Neural crest cell (in vitro differentiated cells): ENCODE measurements at places on chromosomes 5 and 9.

DNA sequence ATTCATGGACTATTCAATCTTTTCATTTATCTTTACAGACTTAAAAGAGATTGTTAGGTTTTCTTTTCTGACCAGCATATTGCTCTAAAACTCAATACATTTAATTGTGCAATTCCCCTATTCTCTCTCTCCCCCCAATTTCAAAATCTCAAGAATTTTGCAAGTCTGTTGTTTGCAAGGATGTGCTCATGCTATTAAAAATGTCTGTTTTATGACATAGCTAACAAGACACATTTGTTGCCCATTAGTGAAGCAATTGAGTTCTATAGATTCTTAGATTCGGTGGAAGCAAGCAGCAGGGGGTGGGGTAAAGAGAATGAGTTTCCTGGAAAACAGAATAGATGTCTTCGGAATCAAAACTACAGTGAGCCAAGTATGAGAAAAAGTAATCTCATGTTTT, 8.5 kb upstream of the CSNK1A1 start:
- no peak for DNase-seq

- no peak for DNase-seq
Measured at GRCh38 chr5:150490754-150491153, 17.2 kb upstream of the NDST1 start.

DNA sequence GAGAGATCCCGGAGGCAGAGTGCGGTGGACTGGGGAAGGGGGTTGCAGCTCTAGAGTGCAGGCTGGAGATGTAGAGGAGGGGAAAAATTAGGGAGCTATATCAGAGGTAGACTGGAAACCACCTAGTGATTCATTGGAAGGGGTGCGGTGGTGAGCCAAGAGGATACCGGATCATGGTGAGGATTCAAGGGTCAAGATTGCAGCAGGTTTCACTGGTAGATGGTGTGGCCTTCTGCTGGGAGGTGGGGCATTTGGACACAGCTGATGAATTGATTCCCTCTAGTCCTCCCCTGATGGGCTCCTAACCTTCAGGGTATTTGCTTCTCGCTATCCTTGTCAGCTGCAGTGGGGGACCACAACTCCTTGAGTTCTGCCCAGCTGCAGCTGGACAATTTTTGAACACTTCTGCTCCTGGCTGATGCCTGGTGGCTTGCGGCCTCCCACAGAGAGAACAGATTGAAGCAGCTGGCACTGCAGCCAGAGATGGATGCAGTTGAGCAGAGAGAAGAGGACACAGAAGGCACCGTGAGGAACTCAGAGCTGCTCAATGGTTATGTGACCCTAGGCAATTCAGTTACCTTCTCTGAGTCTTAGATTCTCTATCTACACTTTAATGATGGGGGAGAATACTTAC, 134.4 kb upstream of the ABCA1 start:
- no peak for DNase-seq

GRCh38 chr5:57651127-57651526, 168.5 kb upstream of the ACTBL2 start:
- no peak for DNase-seq

- no peak for DNase-seq
Measured at GRCh38 chr9:33455945-33456344, 8.6 kb upstream of the AQP3 start.

DNA sequence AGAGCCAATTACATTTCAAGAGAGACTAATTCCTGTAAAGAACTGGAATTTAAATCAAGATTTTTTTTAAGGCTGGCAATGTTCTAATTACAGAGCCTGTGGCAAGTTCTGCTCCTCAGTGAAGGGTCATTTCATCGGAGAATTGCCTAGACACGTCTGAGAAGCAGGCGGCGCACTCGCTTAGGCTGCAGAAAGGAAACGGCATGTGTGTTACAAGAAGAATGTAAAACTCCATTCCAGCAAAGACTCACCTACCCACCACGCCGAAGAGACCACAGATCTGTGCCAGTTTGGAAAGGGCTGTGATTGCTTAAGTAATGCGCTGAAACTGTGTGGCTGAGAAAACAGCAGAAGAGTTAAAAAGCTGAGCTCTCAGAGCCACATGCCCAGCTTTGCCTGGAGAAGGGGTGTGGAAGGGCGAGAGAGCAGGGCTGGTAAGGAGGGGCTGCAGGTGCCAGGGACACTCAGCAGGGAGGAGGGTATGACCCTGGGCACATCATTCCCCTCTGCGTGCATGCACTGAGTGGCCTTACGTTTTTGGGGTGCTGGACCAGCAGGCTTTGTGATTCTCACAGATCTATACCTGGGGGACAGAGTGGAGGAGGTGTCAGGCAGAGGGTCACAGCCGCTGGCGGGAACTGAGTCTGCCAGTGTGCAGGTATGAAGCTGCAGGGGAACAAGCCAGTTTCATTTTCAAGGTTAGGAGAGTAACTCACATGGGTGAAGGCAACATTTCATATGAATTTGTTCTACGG, 17.8 kb upstream of the SLC25A51 start:
- no peak for DNase-seq

DNA sequence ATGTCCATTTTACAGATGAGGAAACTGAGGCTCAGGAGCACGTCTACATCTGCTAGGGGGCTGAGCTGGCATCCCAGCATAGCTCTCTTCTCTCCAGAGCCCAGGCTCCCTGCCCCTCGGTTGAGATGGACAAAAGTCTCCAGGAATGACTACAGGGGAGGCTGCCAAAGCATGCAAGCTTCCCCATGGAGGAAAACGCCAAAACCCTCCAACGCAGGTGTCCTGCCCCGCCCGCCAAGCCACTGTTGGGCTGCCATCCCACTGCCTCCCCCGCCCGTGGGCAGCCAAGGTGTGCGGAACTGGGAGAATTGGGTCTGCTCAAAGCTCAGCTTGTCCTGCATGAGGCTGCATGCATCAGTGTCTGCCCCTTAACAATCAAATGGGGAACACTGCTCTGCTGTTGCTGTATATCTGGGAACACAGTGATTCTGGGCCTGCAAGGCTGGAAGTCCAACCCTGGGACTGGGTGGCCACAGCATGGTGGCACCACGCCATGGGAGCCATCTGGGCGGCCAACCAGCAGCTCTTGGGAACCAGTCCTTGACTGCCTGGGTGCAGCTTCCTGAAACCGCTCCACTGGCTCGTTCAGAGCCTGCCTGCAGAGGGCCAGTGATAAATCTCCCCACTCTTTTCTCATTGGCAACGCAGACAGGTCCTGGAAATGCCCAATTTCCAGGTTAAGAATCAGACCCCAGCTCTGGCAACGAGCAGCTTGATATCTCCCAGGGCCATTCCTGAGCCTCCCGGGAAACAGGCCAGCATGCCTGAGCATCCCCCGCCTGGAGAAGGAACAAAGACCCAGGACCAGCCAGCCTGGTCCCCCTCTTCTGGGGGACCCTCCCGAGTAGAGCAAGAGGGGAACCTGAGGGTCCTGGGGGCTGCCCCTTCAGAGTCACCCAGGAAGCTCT, 3.5 kb downstream of the RALGDS start:
- no peak for DNase-seq

DNA sequence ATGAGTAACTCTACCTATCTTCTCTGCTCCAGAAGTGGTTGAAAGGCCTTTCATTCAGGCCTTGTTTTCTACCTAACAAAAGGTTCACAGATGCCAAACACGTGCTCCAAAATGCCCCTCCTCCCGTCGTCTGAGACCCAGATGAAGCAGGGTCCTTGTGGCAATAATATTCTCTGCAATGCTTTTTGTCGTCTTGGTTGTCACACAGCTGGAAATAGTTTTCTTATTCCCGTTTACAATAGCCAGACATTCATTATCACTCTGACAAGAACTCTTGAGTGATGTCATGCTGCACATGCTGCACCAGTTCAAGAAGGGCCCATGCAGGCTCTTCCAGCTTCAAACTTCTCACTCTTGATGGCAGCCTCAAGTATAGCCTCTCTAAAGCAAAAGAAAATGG, 7.8 kb downstream of the LPAR1 start:
- DNase-seq: no peak

DNA sequence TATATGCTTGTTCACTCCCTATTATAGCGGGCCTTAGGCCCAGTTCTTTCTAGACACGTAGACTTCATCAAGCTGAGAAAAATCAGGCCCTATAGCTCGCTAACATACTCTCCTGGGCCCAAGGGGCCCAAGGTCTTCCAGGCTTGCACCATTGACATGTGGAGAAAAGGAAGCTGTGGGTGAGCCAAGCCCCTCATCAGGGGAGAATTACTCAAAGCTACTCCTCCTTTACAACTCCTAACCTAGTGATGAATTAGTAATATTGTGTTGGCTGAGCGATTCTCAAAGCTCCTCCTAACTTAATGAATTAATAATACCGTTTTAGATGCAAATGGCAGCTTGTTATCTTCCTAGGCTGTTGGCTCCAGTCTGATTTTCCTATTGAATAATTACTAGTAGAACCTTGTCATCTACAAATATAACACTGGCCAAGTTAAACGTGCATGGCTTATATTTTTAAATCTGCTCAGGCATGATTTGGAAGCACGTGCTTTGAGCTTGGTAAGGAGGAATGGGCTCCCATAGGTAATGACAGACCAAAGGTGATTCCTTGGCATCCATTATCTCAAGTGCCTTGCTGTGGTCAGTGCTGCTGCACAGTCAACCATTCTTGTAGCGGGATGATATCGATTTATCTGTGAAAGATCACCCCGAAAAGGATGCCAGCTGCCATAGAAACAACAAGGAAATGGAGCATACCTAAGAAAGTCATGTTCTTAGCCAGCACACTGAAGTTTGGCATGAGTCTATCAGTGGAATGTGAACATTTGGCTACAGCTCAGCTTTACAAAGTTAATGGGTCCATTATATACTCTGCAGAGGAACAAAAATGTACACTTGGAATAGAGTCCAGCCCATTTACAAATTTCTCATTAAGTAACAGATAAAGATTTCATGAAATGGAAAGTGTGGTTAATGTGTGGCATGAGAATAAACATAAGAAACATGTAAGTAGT, 23.8 kb downstream of the LVRN start:
- DNase-seq: no peak

DNA sequence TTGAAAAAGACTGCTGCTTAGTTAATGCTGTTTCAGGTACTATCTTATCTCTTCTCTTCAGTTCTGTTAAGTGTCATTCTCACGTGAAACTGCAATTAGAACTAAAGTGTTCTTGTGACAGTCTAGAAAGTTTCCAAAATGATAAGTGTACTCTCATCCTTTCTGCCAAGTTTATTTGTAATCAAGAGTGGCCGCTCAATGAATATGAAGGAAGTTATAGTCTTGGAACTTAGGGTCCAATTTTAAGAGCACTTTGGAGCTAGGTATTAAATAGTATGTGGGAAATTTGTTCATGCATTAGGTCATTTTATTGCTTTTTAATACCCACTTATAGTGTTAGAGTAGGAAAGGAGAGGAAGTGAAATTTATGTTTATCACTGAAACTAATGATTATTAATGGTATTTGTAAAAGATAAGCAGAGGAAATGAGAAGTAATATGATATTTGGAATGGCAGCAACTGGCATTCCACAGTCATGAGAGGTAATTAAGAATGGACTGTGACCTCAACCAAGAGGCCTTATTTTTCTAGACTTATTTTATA, 20.4 kb downstream of the XRCC4 start:
- no peak for DNase-seq

GRCh38 chr5:112669328-112669963, 68.2 kb upstream of the APC start:
- no peak for DNase-seq

- no peak for DNase-seq
Measured at GRCh38 chr5:52786949-52787599, 642 bp upstream of the ITGA1 start.

DNA sequence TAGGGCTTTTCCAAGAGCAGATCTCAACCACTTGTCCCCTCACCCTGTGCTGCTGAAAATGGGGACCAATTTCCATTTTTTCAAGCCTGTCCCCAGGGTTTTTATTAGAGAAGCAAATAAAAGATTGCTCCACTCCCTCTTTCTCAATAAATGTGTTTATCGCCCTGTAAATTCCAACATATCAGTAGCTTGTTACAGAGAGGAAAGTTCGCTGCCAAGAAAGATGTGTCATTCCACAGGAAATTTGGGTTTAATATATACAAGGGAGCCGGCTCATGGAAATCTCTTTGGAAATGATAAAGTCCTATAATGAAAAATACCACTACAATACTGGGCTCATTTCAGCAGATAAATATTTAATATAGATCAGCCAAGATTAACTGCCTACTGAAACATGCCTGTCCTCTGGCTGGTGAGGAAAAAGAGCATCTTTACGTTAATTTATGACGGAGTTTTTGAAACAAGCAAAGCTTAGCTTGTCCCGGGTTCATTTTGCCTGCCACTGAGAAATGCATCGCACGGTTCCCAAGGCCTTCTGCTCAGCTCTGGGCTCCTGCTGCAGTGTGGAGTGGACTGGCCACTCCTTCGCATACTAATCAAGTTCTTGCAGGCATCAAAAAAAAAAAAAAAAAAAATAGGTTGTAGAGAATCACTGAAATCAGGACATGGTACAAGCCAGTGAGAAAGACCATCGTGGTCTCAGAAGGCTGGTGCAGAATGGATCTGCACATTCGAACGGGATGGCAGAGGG, 84.5 kb downstream of the BRINP1 start:
- DNase-seq: no peak

DNA sequence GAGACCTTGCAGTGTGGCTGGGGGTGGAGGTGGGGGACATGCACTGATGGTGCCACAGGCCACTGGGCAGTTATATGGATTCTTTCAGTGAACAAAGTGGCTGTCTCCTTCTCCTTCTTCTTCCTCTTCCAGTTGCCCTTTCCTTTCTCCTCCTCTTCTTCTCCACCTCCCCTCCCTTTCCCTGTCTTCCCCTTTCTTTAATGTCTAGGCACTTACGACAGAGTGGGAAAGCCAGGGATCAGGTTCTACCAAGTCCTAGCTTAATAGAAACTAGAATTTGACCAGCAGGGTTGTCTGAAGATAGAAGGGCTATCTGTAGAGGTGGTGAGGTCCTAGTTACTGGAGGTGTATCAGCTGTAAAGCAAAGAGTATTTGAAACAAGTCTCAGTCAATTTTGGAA, 62.8 kb downstream of the COL15A1 start:
- no peak for DNase-seq
